Spleen (tissue), 13 donors: ENCODE measurements at places on chromosomes 2 and 18.

DNA sequence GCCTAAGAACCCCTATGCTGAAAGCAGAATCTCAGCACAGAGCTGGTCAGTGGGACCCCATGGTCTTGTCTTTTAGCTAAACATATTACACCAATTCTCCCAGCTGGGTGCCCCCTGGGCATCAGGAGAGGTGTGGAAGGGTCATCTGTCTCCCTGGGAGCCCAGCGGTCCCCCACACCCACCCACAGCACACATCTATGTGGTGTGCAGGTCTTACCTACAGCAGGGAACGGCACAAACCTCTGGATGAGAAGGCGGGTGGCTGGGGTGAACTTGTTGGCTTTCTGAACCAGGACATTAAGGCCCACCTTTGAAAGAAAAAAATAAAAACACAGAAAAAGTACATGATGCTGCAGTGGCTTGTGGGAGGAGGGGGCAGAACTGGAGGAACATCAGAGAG, 70.7 kb downstream of the EMX1 start:
- peak; percentile 31 for DNase-seq

DNA sequence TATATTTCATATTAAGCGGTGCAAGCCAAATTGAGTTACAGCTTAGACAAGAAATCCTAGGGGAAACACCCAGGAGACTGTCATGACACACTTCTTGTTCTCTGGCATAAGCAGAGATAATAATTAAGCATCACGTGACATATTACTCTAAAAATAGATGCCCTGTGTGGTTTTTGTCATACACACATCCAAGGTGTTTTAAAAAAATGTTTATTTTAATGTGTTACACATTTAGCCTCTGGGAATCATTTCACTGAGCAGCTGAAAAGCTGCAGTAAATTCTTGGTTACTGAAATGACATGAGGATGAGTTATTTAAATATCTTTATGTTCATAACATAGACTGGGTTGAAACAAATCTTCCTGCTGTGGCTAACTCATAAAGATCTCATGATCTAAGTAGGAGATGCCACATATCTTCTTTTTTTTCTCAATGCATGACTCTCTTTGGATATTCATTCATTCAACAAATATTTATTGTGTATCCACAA, 38.0 kb upstream of the ERMN start:
- DNase-seq: no peak

GRCh38 chr2:59881218-59881617, 672.2 kb downstream of the BCL11A start:
- DNase-seq: no peak

- DNase-seq: no peak
Measured at GRCh38 chr2:221360312-221360711, 211.8 kb downstream of the EPHA4 start.

GRCh38 chr18:23462876-23463275, 9.8 kb downstream of the RIOK3 start:
- no peak for DNase-seq

- peak; percentile 72 for DNase-seq
Measured at GRCh38 chr2:107132070-107132469, 246.1 kb upstream of the ST6GAL2 start.

- DNase-seq: peak; percentile 89
Measured at GRCh38 chr2:7037340-7038333, 120.4 kb downstream of the RNF144A start.

DNA sequence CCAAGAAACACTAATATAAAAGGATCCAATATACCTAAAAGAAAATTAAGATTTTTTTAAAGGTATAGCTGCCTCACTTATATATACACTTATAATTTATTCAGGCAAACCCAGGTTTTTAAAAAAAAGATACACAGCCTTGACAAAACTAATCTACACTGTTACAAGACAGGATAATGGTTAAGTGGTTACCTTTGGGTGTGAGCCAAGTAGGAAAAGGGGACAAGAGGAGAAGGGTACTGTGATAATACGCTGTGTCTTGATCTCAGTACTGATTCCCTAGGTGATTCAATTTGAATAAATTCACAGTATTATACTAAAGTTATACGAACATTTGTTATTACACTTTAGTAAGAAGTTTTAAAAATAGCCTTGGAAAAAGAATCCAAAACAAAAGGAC, 30.6 kb downstream of the KLHL41 start:
- no peak for DNase-seq

GRCh38 chr18:3209859-3210569, 9.8 kb downstream of the MYOM1 start:
- no peak for DNase-seq

GRCh38 chr2:23436346-23437098, 51.5 kb downstream of the KLHL29 start:
- peak; percentile 53 for DNase-seq

DNA sequence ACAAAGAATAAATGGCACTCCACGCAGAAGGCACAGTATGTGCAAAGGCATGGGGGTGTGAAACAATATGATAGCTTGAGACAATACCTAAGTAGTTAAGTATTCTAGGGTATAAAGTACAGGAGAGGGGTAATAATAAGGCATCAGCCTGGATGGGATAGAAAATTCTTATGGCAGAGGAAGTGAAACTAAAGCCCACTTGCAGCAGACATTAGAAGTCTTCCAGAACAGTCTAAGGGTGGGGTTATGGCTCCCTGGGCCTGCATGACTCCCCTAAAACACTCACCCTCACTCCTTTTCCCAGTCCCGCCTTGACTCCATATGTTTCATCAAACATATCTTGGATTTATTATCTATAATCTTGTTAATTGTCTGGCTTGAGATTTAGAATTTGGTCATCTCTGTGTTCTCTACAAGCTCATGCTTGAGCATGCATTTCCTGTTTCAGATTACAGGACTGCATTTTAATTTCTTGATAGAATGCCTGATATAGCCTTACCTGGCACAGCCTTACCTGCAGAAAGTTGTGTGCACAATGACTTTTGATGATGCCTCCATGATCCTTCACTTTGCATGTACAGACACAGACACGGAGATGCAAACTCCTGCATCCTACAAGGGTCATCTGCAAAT, 28.5 kb upstream of the TMBIM1 start:
- no peak for DNase-seq

GRCh38 chr18:76626991-76627390, 131.9 kb upstream of the ZNF516 start:
- DNase-seq: no peak

- DNase-seq: no peak
Measured at GRCh38 chr2:46269544-46270273, 27.5 kb upstream of the EPAS1 start.

GRCh38 chr18:49618742-49619681, 57.2 kb downstream of the LIPG start:
- no peak for DNase-seq

- no peak for DNase-seq
Measured at GRCh38 chr2:105184420-105184819, 57.1 kb upstream of the GPR45 start.

DNA sequence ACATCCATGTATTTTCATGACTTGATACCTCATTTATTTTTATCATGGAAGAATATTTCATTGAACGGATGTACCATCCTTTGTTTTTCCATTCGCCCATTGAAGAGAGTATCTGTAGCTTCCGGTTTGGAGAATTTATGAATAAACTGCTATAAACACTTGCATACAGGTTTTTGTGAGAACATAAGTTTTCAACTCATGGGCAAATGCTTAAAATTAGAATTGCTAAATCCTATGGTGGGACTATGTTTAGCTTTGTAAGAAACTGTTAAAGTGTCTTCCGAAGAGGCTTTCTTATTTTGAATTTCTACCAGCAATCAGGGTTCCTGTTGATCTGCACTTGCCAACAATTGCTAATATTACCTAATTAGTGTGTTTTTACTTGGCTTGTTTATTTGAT, 938.9 kb downstream of the TDRD15 start:
- DNase-seq: no peak

DNA sequence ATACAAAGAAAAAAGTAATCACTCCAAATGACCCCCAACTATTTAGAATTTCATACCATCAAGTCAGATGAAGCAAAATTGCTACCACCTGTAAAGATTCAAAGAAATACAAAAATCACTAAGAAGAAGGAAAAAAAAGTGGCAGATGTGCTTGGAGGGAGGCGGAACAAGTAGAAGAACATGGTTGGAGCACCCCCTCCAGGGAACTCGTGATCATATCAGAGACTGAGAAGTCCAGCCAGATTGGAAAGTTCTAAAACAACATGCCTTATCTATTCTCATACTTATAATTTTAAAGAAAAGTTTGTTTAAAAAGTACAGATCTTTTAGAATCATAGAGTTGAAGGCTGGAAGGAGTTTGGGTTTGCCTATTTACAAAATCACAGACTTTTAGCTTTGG, 113.4 kb upstream of the CYP26B1 start:
- no peak for DNase-seq

GRCh38 chr2:172639823-172640222, 83.9 kb downstream of the PDK1 start:
- no peak for DNase-seq

DNA sequence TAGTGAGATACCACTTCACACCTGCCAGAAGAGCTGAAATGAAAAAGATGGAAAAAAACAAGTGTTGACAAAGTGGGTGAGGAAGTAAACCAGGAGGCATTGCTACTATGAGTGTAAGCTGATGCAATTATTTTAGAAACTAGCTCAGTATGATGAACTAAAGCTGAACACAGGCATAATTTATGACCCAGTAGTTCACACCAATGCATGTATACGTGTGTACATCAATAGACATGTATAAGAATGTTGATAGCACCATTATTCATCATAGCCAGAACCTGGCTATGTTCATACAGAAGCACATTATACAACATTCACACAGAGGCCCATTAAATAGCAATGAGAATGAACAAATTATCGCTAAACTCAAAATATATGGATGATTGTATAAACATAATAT, 83.1 kb upstream of the SPOPL start:
- DNase-seq: no peak

DNA sequence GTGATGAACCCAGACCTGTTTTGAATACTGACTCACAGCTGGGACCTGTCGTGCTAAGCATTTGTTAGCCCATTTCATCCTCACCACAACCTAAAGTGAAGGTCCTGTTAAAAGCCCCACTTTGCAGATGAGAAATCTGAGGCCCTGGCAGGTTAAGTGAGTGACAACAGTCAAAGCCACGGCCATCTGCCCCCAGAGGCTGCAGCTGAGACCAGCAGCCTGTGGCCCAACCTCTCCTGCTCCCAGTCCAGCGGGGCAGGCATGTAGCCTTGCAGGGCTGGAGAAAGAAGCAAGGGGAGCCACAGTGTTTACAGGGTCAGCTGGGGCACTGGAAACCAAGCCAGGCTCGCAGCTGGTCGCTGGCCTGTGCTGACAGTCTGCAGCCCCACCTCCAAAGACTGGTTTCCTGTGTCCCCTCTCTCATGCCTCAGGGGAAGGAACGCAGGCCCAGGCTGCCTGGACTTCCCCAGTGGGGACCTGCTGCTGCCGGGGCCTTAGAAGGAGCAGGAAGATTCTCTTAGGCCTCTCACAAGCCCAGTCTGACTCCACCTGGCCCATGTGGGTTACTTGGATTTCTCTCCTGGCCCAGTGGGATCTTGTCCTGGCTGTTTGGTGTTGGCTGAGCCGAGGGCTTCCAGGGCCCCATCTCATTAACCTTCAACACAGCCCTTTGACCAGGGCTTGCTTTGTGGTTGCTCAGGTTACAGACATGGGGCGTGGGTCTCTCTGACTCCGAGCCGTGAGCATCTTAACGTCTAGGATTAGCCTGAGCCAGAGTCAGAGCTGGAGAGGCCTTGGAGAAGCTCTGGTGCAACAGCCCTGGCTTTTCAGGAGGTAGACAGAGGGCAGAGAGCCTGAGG, 1.7 kb downstream of the INPP5D start:
- DNase-seq: peak; percentile 92
